Stimulated activated CD8-positive, alpha-beta memory T cell treated with anti-CD3 and anti-CD28 coated beads, Interleukin-15, amount 100 ng/mL, for 4 hours (primary cell): ENCODE measurements at places on chromosomes 3 and 15.
A peak's percentile ranks its signal among the peaks of the same experiment; 100 is the strongest.

- no peak for DNase-seq
Observed at GRCh38 chr3:168248383-168249204, 152.9 kb upstream of the GOLIM4 start.

- no peak for DNase-seq
Observed at GRCh38 chr15:90617668-90618097, 88.0 kb downstream of the CRTC3 start.

- DNase-seq: no peak
Observed at GRCh38 chr3:15439476-15439875, 12.1 kb downstream of the EAF1 start.

DNA sequence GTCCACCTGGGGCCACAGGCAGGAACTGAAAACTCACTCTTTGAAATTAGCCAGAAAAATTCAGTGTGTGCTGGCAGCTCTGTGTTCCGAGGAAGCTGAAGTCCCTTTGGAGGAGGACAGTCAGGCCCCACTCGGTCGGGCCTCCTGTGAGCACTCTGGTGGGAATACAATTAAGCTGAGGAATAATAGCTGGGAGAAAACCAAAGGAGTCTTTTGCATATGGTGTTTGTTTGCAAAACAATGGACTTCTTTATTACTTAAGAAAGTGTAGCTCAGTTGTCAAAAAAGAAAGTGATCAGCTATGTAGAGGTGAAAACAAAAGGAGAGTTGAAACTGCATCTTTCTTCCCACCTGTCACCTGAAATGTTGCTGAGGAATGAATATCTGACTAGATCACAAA, 202.5 kb downstream of the MEIS2 start:
- no peak for DNase-seq

- no peak for DNase-seq
Observed at GRCh38 chr3:184184546-184185230, 1.3 kb upstream of the ABCF3 start.

- DNase-seq: no peak
Observed at GRCh38 chr15:83918011-83918410, 264.1 kb downstream of the ADAMTSL3 start.

DNA sequence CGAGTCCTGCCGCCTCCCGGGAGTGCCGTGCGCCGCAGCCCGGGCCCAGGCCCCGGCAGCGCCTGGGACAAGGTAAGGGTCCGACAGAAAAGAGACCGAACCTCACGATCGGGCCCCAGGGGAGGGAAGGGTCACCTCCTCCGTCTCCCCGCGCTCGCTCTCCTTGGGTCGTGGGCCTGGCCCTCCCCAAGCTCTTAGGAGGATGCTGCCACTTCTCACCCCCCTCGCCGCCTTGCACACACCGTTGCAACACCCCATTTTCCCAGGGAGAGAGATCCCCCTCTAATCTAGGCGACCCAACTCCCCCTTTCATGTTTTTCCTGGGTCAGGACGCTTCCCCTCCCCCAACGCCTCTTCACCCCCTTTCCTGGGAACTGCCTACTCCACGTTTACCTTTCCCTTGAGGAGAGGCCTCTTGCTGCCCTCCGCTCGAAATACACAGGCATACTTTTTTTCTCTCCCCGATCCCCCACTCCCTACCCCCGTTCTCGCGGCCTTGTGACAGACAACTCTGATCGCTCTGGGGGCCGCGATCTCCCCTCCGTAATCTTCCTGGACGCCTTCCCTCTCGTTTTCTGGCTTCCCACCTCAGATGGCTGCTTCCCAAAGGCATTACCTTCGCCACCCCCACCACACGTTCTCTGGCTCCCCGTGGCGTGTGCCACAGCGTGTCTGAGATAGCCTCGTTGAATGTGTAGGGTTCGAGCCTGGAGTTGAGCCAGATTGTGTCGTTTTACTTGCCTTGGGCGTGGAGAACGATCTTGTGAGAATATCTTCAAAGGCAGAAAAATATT, 688 bp downstream of the SETD5 start:
- DNase-seq: peak; percentile 17

DNA sequence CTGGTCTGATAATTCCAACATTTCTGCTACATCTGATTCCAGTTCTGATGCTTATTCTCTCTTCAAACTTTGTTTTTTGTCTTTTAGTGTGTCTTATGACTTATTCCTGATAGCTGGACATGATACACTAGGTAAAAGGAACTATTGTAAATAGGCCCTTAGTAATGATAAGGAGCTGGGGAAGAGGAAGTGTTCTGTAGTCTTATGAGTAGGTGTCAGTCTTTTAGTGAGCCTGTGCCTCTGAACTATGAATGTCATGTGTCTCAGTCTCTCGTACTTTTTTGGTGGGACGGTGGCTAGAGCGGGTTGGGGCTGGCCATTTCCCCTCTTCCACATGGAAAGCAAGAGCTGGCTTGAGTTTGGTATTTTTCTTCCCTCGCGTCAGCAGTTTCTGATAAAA, 41.2 kb downstream of the PCCB start:
- no peak for DNase-seq

GRCh38 chr3:13653631-13654279, 104.8 kb downstream of the FBLN2 start:
- DNase-seq: no peak
